Suppressor macrophage treated with lipopolysaccharide for 1 hour (primary cell): ENCODE measurements at places on chromosomes 3 and 15.

DNA sequence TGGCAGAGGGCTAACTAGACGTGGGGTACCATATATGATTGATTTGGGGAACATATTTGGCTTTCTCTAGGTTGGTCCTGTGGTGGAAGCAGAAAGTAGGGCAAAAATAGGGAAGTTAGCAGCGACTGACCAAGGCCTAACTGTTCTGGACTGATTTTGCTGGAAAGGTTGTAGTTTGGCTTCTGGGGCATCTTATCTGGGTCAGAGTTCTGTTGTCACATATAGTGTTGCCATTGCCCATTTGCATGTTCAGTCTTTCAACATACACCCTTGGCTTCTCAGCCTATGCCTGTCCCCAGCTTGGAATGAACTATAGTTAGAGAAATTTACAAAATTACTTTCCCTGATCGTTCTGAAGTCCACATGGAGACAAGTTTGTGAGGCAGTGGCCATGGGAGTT lies 426.5 kb downstream of the TBC1D5 start:
- DNase-seq = no peak

DNA sequence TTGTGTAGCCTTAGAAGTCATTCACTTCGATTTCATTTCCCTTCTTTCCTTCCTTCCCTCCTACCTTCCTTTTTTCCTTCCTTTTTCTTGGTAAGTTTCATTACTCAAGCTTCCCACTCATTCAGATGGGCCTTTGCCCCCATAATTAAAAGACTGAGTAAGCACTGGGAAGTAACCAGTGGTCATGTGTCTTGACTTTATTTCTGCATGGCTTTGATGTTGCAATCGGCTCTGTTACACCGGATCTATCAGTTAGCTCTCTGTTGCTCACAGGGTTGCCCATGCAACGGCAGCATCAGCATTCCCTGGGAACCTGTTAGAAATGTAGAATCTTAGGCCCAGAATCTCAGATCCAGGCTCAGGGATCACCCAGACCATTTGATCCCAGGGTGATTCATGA lies 25.6 kb upstream of the LARS2 start:
- peak; percentile 77 for DNase-seq

DNA sequence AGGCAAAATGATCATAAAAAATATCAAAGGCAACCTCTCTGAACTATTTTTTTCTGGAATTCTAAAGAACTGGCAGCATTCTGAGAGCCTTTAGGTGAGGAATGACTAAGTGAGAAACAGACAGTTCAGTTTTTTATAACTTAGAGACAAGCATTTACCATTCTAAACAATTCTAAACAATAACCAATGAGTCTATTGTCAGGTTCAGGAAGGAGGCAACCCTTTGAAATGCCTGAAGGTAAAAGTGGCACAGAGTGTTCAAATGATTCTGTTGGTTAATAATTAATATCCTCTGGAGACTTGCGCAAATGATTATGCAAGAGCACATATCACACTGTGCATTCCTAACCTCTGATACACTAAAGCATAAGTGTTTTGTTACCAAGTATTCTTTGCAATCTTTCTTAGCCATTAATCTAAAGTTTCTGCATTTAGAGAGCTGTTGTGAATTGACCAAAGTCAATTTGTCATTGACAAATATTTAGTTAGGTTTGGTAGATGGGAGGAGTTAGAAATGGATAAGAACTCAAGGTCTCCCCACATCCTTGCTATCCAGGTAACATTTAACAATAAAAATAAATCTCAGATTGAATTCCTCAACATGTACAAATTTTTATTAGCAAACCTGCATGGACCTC lies 9.2 kb upstream of the TGFBR2 start:
- DNase-seq = no peak

DNA sequence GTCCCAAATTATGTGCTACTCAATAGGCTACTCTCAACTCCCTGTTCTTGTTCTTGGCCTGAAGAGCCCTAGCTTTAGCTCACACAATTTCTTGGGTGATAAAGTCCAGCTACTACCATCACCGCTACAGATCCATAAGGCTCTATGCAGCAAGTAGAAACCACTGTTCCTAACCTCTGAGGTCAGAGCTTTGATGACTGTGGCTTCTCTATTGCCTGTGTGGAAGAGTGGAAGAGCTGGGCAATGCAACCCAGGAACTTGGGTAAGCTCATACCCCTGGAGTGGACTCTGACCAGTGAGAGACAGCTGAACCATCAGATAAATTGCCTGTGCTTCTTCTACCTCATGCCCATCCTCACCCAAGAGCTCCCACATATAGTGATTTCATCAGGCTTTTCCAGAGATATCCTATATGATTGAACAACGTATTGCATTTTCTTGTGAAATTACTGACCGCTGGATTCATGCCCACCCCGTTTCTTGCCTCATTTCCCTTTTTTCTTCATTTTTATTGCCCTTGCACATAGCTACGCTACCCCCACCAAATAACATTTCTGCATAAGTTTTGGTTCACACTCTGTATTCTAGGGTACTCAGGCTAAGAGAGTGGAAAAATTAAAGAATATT lies 172.3 kb upstream of the MBNL1 start:
- DNase-seq = peak; percentile 34

DNA sequence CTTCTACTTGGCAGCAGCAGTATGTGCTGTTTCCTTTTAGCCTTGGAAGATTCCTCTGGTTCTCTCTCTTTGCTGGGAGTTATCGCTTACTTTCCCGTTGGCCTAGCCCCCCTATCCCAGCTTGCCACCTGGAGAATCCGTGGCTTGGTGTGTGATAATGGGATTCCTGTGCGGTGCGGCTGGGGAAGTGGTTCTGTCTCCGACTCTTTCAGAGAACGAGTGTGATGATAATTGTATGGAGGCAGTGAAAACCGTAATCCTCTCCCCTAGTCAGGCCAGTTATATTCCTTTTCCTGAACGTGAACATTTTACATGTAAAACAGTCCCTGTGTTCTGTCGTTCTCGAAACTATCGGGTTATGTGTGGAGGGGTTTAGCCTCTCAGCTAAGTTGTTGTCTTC lies 300.1 kb upstream of the C2CD4B start:
- no peak for DNase-seq

- DNase-seq = no peak
Observed at GRCh38 chr15:25987638-25988037, 124.5 kb upstream of the ATP10A start.

DNA sequence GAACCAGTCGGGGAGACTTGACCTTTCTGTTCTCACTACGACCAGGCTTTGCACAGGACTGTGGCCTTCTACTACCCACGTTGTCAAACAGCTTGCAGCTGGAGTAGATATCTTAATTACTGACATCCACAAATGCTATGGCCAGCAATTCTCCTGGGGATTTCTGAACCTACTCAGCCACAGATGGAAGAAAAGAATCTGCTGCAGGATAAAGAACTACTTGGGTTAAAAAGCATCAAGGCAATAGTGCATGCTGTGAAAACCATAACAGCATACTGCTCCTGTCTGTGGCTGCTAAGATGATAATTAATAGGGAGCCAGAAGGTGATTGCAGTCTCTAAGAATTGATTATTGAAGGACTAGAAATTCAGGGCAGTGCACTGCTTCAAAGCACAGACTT lies 859.2 kb upstream of the SEMA6D start:
- DNase-seq = no peak

DNA sequence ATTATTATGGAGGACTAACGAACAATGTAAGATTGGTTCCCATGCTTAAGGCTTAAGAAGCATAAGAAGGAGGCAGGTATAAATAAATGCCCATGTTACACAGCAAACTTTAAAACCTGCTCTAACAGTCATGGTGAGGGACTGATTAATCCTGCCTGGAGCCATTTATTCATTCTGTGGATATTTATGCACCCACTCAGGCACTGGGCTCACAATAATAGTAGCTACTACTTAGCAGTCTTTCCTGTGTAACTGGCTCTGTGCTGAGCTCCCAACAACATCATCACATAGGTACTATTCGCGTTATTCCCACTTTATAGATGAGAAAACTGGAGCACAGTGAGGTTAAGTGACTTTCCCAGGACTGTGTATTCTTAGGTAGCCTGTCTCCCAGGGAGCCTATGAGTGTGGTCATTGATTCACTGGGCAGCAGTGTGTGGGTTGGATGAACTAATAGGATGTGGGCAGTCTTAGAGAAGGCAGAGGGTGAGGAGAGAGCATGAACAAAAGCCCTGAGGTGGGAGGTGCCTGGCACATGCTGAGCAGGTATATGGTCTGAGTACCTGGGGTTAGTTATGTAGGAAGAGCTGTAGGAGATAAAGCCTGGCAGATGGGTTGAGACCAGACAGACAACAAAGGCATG lies 44.1 kb upstream of the UMPS start:
- DNase-seq = peak; percentile 37
